Pulmonary artery endothelial cell (primary cell): ENCODE measurements at places on chromosomes 3 and 15.

DNA sequence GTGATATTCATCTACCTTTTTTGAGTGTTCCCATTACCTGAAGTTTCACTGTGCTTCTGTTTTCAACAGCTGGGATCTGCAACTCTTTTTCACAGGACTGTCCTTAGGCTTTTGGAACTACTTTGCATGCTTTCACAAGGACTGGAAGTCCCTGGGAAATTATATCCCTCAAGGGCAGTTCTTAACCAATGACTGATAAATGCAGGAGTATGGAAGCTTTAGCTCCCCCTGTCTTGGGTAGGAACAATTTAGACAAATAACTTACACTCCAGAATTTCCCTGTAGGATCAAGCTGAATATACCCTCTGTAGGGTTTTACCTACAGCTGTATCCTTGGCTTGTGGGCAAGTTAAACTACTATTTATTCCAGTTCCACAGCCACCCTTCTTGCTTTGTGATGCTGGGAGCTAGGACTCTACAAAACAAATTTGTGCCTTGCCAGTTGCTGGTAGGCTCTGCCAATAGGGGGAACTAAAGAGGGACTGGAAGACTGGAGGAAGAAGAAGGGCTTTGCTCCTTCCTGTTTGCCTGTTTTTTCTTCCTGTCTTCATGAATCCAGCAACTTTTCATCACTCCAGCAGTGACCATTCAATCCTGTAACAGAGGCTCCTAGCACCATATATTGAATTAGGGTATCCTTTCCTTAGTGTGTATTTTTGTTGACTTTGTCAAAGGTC is 6.8 kb upstream of the ZNF280D start:
- no peak for DNase-seq

- DNase-seq: no peak
These were observed 106.5 kb upstream of the CMC1 start for GRCh38 chr3:28134792-28135375.

DNA sequence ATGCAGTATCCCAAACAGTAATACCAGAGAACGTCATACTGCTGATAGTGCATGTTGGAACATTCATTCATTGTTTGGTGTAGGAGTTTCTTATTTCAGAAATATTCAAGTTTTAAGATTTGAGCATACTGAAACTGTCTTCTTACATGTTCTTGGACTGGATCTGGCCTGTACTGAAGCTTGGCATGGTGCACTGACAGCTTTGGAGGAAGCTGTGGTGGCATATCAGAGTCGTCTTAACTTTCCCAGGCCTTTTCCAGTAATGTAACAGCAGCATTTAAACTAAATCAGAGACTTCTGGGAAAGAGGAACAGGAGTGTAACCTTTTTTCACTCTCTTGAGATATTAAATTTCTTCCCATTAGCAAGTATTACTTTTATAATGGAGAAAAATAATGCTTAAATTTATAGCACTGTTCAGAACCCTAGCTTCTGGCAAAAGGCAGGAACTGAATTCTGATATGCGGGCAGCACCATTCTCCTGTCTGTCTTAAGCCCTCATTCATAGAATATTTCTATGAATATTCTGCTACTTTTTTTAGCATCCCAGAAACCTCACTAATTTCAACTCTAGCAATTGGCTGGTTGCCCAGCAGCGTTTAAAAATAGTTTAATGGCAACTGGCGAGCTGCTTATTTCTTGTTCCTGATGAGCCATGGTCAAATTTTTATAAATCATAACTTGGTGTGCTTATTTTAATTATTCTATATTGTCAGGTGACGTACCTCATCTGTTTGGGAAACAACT is 31.1 kb downstream of the DNAJC13 start:
- no peak for DNase-seq

GRCh38 chr3:112470788-112471187 is 28.5 kb downstream of the BTLA start:
- no peak for DNase-seq

GRCh38 chr3:42736081-42736480 is 33.5 kb upstream of the HHATL start:
- no peak for DNase-seq

DNA sequence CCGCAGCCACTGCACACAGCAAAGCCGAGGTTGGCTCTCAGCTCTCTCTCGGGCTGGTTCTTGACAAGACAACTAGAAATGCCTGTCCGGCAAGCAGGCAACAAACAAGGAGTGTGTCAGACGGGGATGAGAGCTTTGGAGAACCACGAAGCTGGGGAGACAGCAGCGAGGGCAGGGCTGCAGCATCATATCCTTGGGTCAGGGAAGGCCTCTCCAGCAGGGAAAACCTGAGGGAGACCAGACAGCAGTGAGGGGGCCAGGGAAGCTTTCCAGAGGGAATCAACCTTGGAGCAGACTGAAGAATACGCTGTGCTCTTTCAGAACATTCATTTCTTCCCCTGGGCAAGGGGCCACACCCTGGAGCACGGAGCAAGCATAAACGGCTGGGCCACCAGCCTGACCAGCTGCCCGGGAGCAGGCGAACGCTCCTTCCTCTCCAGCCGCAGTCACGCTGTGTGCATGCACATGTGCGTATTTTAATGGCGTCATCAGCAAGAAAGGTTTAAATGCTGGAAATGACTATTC is 58.7 kb downstream of the CHSY1 start:
- no peak for DNase-seq

DNA sequence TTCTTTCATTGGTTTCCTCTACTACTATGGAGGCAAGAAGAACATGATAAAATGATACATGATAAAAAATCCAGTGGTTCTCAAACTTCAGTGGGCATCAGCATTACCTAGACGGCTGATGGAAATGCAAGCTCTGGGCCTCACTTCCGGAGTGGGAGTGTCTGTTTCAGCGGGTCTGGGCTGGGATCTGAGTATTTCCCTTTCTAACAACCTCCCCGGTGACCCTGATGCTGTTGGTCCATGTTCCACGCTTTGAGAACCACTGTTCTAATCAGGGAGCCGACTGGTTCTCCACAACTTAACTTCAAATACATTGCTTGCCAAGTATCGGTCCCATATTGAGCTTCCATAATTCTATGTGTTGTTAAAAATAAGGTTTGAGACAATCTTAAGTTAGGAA is 712.3 kb upstream of the LMCD1 start:
- no peak for DNase-seq

DNA sequence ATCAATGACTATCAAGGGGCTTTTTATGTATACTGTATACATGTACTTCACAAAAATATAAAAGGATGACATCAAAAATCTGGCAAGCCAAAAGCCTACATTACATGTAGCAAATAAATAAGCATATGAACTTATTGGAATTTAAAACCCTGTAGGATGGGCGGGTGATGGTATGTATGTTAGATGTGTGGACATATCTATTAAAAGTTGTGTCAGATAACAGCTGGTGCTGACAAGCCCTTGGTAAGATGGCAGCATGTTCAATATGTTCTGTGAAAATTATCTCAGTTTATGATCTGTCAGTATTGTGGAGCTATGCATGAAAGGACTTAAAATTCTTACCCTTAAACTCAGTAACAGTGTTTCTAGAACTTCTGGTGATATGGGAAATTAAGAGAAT is 20.1 kb downstream of the CTNNB1 start:
- no peak for DNase-seq

DNA sequence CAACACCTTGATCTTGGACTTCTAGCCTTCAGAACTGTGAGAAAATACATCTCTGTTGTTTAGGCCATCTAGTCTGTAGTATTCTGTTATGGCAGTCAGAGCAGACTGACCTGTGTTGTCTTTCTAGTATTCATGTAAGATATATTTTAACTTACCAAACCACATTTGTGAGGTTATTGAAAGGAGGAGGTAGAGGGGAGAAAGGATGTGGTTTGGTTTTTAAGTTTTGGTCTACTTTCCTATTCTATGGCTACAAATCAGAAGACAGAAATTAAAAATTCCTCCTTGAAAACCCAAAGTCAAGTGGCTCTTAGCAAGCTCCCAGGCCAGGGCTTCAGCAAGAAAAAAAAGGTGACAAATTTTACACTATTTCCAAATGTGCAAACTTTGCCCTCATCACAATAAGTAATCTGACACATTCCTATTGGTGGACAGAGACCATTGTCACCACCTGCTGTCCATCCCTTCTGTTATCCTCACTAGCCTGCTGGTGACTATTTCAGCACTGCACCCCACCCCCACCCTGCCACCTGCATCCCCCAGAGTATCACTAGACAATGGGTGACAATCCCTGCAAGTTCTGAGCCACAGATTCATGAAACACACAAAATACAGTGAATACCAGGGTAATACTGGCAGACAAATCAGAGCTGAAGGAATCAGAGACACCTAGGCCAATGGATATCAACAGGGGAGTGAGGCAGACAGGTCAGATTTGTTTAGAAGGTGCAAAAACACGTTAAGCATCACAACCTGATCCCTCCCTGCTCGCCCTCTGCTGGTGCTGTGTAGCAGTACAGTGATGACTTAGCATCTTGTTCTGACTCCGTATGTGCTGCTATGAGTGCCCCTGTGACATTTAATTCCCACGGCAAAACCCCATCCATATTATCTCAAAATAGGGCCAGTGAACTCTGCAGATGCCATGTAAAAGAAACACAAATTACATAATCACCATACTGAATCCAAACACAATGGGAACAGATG is 79.0 kb upstream of the DCLK3 start:
- no peak for DNase-seq

- DNase-seq: no peak
These were observed 36.5 kb upstream of the IGF1R start for GRCh38 chr15:98611808-98612207.

DNA sequence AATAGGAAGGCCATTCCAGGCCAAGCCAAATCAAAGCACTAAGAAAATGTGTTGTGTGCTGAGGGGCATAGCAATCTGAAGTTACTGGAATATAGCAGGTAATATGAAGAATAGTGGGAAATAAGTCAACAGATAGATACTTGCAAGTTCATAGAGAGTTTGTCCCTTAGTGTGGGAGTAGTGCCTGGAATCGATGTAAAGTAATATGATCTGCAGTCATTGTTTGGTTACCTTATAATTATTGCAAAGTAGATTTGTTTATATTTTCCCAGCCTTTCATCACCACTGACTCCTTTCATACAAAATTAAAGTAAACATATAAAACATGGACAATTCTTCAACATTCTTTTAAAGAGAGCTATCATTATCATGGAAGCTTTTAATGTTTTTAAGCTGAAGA is 420.9 kb upstream of the NECTIN3 start:
- DNase-seq: no peak

- DNase-seq: no peak
These were observed 164.5 kb downstream of the PTPRG start for GRCh38 chr3:61725851-61726333.

- no peak for DNase-seq
These were observed 302.7 kb downstream of the CTNNB1 start for GRCh38 chr3:41502023-41502422.

GRCh38 chr15:77795446-77795845 is 162.7 kb upstream of the LINGO1 start:
- DNase-seq: no peak

DNA sequence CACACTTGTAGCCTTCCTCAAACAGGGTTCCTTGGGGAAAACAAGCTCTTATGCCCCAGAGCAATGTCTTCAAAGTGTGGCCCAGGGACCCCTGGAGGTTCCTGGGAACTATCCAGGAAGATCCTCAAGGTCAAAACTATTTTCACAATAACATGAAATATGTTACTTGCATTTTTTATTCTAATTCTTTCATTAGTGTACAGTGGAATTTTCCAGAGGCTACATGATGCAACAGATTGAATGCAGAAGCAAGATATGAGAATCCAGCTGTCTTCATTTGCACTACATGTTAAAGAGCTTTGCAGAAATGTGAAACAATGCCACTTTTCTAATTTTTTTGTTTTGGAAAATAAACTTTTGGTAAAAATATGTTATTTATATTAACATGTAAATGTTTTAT is 190.9 kb downstream of the SLC9A9 start:
- DNase-seq: no peak

DNA sequence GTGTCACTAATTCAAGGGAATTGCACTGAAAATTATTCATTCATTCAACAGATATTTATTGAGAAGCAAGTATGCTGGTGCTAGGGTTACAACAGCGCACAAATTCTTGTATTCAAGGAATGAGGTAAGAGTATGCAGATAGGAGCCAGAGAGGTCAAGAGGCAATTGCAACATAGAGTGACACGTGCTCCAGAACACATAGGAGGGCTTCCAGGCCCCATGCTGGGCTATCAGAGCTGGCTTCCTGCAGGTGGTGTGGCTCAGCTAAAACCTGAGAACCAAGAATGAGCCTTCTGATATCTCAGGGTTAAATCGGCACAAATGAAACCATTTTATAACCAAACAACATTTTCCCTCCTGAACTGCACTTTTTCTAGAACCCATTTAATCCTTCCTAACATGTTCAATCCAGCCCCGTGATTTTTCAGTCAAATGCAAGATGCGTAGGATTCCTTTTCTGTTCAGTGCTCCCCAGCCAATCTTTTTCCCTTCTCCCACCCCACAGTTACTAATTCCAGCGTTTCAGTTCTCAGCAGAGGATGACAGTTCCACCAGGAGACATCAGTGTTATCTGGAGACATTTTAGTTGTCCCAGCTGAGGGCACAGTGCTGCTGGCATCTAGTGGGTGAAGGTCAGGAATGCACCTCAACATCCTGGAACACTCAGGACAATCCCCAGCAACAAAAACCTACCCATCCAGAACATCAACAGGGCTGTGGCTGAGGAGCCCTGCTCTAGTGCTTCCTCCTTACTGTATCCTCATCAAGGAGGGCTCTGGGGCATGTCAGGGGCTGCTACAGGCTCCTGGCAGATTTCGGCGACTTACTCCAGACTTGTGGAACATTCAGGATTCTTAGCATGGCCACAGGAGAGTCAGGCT is 13.1 kb downstream of the CCR5AS start:
- no peak for DNase-seq

DNA sequence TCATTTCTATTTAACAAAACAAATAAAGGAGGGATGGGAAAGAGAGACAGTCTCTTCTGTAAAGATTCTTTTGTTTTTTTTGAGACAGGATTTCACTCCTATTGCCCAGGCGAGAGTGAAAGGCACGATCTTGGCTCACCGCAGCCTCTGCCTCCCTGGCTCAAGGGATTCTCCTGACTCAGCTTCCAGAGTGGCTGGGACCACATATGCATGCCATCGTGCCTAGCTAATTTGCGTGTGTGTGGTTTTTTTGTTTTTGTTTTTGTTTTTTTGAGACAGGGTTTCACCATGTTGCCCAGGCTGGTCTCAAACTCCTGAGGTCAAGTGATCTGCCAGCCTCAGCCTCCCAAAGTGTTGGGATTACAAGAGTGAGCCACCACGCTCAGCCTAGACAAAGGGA is 23.3 kb downstream of the STAG1 start:
- no peak for DNase-seq
